ENCODE measurements at places on chromosomes 3 and 15.

GRCh38 chr3:112005091-112005672, 6.5 kb downstream of the TAGLN3 start:
- no peak for DNase-seq

DNA sequence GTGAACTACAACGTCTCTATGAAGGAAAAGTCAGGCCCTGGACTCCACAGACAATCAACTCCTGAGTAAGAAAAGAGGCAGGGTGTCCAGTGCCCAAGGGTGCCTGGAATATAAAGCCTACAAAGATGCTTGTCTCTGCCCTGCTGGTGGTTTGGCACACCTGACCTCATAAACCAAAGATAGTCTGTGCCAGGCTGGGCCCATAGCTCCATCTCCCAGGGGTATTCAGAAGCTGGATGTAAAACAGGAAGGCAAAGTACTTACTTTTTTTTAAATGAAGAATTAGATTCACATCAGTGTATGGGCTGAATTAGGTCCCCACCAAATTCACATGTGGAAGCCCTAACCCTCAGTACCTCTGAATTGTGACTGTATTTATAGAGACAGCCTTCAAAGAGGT, 66.6 kb upstream of the HERC1 start:
- no peak for DNase-seq

DNA sequence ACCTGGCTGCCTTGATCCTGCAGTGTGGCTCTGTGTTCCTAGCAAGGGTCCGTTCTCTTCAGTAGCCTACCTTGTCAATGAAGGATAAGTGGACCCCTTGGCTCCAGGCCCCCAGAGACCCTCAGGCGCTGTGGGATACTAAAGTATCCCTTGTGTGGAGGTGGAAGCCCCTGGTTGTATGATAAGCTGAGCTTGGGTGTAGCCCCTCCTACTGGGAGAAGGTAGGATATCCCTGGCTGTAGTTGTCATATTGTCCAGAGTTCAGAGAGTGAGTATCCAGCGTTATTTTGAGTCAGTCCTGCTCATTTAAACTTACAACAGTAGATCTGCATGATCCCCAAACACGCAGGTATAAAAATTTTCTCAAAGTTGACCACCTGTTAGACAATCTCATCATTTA, 496.8 kb downstream of the CNTN4 start:
- DNase-seq: no peak

DNA sequence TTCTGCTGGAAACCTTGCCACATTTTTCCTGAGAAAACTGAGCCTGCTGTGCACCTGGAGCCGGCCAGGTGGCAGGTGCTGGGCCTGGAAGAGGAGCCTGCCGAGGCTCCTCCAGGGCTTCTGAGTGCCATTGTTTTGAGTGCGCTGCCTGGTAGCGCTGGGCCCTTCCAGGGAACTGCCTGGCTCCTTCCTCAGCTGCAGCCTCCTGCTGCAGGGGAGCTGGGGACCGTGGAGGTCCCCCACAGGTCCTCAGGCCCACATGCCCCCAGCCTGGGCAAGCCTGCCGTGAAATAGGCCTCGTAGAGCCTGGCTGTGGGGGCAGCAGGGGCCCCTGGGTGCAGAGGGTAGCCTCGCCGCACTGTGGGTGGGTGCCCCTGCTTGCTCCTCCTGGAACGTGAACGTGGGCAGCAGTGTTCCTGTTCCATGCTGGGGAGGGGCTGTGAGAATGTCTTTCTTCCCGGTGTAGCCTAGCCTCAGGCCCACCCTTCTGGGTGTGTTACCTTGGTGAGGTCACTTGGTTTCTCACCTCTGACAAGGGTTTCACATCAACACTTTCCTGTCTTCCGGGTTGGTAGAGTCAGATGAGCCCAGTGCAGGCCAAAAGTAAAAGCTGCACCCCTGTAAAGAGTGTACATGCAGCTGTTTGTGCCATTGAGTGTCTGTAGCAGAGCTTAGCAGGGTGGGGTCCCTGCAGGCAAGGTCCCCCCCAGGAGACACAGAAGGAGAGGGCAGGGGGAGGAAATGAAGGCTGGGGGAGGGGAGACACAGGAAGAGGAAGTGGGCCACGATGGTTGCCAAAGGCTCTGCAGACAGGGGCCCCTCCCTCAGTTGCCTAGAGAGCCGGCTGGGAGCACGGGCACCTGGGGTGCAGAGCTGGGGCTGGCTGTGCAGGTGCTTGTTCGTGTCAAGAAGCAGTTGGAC, 34.5 kb downstream of the KLF13 start:
- peak; percentile 77 for DNase-seq

- DNase-seq: no peak
Measured at GRCh38 chr15:50828610-50829206, 63.2 kb upstream of the SPPL2A start.

DNA sequence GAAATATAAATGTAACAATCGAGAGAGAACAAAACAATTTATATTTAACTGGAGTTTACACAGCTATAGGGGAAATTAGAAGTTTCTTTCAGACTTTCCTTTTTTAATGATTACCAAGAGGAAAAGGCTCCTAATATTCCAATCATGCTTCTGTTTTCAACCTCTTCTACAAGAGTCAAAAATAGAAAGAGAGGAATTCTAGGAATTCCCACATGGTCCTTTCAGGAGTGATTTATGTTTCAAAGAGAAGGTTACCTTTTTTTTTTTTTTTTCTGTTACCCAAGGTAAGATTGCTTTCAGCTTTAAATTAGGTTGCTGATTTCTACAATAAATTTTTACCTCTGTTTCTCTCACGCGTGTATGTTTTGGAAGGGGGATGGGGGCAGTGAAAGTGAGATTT, 355.3 kb upstream of the DCBLD2 start:
- no peak for DNase-seq

- DNase-seq: no peak
Measured at GRCh38 chr3:13219077-13219901, 146.1 kb upstream of the IQSEC1 start.

GRCh38 chr3:156635973-156636372, 38.4 kb upstream of the TIPARP start:
- no peak for DNase-seq

GRCh38 chr3:125075738-125076137, 19.9 kb upstream of the HEG1 start:
- no peak for DNase-seq

GRCh38 chr15:54803134-54803808, 393.5 kb downstream of the RSL24D1 start:
- no peak for DNase-seq

DNA sequence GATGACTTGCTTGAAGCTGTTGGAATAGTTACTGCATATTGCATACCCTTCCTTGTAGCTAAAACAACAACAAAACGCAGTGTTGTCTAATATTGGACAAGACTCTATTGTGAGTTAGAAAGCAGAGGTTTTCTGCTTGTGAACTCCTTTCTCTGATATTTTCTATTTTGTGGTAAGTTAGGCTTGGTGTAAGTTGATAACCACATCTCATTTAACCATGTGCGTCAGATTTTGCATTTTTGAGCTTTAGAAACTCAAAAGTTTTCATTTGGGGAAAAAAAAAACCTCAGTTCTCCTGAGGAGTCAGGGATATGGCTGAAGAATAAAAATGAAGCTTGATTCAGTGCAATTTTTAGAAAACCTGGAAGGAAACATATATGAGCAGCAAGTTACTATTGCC, 1.5 kb downstream of the ARIH1 start:
- no peak for DNase-seq

- no peak for DNase-seq
Measured at GRCh38 chr3:70010346-70010745, 10.8 kb downstream of the SAMMSON start.

DNA sequence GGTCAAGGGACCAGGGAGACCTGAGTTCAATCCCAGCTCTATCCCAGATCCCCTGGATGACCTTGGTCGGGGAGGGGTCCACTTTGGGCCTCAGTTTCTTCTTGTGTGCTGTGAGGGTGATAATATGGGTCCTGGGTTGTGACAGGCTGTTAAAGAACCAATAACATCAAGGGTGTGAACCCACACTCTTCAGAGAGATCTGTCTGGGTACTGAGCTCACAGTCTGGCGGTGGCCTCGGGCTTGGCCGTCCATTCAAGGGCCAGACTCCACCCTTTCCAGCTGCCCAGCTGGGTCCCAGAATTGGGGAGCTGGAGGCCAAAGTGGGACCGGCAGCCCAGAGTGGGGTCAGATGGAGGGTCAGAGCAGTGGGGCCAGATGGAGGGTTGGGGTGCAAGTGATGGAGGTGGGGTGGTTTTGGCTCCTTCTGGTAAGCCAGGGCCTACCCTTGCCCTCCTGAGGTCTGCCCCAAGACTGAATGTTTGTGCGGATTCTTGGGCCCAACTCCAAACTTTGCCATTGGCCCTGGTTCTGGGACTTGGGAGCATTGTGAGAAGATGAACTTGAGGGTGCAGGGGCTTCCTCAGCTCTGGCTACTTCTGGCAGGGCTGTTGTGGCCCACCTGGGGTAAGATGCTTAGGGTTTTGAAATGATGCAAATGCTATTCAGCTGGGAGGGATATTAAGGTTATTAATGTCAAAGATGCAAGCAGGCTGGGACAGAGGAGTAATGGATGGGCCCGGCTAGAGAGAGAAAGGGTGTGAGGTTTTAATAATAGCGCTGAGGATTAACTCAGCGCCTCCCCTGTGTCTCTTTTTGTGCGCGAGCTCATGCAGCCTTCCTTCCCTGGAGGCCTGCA, 1.5 kb downstream of the CORO2B start:
- DNase-seq: no peak

DNA sequence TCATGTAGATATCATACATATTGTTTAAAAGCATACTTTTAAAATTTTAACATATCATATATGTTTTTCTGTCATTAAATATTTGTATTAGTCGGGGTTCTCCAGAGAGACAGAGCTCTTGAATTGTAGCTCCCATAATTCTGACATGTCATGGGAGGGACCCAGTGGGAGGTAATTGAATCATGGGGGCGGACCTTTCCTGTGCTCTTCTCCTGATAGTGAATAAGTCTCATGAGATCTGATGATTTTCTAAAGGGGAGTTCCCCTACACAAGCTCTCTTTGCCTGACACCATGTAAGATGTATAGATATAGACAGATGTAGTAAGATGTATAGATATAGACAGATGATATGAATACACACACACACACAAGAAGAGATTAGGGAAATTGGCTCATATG, 161.2 kb upstream of the ABI3BP start:
- no peak for DNase-seq

DNA sequence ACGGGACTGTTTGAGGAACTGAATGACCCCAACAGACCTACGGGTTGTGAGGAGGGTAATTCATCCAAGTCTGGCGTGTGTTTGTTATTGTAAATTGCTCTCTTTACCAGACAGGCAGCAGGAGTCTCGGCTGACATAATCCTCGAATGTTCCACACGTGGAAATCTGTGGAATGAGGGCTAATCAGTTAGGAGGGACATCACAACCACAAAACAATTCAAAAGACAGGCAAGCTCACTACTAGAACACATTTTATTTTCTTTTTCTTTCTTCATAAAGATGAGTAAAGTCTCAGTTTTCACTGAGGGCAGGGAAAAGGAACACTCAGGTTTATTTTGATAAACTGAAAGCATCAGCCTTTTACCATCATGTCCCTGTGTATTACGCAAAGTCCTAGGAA, 53.8 kb downstream of the GRK7 start:
- no peak for DNase-seq

- peak; percentile 19 for DNase-seq
Measured at GRCh38 chr15:41892621-41893421, 1.0 kb downstream of the SPTBN5 start.

DNA sequence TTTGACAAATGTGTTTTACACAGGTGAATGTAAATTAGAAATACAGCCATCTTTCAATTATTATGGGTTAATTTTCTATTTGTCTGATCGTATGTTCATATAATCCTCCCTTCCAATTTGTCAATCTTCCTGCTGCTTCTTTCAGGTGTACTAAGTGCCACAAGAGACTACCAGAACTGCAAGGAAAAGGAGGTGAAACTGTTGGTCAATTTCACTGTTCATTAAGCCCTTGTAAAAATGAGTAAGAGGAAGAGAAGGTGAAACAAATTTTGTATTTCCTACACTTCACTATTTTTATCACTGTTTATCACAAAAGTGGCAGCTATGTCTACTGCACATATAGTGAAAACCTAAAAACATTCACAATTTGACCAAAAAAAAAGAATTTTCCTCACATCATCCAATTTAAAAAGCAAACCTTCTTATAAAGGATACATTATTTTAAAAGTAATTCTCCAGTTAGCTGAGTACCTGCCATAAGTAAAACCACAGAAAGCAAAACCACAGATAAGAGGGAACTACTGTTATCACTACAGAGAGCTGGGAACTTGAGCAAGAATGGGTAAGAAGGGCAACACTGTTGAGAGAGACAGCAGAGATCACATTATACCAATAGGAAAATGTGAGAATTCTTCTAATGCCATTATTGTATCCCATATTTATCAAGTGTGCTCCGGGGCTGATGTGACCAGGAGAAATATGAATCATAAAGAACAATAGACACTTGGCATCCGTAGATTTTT, 163.0 kb downstream of the TBC1D5 start:
- no peak for DNase-seq

GRCh38 chr15:23854912-23855659, 168.0 kb upstream of the NDN start:
- no peak for DNase-seq

GRCh38 chr15:72889545-72889944, 106.0 kb upstream of the ADPGK start:
- no peak for DNase-seq

DNA sequence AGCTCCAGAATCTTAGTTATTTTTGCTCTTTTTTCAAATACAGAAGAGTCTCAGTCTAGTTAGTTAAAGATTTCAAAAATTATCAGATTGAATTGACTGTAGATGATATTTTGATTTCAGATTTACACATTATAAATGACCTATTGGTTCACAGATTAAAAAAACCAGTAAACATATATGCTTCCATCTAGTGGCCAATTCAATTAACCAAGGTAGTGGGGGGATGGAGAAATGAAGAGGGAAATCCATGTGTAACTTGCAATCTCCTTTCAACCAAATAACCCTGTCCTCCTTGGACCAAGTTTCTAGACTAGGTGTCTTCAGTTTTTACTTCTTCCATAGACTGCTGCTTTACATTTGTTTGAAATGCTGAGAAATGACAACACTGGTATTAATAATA, 789.8 kb downstream of the ROBO1 start:
- DNase-seq: no peak

GRCh38 chr15:54990793-54991192, 205.9 kb downstream of the RSL24D1 start:
- DNase-seq: no peak

GRCh38 chr3:66068255-66068654, 29.5 kb upstream of the MAGI1 start:
- DNase-seq: no peak

DNA sequence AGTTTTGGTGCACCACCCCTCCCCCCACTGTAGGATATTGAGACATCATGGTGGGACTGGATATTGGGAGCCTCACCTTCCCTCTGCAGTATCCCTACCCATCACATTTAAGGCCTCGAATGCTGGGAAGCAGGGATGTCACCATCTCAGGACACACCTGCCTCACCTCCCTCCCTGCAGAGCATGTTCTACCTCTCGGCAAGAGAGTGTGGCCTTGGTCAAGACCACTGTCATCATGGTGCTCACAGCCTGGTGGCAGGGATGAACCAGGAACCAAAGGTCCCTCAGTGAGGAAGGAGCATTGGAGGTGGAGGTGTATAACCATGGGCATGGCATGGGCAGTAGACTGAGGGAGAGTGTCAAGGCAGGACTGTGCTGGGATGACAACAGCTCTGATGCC, 104.8 kb downstream of the CORO2B start:
- DNase-seq: no peak

- no peak for DNase-seq
Measured at GRCh38 chr3:161559177-161559998, 62.8 kb downstream of the OTOL1 start.

GRCh38 chr3:27025718-27026117, 343.5 kb downstream of the NEK10 start:
- no peak for DNase-seq

Measured in effector CD4-positive, alpha-beta T cell (primary cell).